ENCODE measurements at places on chromosomes 1 and 21.

- DNase-seq: no peak
These were observed 73.3 kb downstream of the LEPR start for GRCh38 chr1:65493802-65494201.

DNA sequence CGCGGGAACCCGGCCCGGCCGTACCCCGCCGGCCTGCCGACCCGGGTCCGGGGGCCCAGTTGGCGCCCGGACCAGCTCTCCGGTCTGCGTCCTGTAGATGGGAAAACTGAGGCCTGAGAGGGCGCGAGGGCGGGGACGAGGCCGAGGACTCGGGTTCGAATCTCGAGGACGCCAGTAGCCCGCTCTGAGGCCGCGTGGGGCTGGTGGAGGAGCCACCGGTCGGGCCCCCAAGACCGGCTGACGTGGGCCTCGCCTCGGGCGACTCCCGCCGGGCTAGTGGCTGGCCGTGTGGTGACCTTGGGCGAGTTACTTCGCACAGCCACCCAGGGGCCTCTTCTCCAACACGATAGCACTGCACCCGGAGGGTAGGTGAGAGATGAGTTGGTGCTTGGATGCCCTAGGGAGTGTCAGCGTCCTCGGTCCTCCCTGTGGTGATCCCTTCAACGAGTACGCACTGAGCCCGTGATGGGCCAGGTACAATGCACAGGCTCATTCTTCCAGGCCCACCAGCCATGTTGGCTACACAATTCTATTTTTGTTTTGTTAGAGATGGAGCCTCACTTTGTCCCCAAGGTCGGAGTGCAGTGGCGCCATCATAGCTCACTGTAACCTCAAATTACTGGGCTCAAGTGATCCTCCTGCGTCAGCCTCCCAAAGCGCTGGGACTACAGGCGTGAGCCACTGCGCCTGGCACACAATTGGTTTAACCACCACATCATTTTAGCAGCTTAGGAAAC, 404 bp upstream of the SCMH1 start:
- DNase-seq: no peak

DNA sequence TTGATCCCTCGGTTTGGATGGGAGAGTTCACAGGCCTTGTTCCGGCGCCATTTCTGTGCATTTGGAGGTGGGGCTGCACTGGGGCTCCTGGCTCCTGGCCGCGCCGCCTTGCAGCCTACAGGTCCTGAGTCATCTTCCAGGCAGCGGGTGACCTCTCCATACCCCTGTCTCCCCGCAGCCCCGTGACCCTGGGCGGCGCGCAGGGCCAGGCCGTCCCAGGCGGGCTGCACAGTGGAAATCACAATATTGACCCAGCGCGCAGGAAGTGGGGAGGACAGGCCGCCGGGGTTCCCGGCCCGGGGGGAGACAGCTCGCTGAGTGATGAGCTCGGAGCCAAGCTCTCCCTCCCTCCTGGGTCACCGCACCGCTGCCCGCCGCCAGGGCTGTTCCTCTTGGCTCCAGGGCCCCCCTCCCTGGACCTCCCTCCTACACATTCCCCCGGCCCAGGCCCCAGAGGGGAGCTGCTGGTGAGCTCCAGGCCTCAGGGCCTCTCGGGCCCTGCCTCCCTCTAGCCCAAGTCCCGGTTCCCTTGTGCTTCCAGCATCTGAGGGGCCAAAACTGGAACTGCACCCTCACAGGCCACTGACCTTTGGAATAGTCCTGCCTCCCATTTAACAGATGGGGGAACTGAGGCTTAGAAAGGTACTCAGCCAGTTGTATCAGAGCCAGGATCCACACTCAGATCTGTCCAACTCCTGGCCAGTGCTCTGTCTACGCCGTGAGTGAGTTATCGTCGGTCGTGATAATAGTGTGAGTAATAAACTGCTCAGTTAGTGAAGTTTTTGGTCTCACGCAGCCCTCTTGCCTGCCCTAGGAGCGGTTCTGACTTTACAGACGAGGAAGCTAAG, 142.9 kb upstream of the WNT4 start:
- no peak for DNase-seq

DNA sequence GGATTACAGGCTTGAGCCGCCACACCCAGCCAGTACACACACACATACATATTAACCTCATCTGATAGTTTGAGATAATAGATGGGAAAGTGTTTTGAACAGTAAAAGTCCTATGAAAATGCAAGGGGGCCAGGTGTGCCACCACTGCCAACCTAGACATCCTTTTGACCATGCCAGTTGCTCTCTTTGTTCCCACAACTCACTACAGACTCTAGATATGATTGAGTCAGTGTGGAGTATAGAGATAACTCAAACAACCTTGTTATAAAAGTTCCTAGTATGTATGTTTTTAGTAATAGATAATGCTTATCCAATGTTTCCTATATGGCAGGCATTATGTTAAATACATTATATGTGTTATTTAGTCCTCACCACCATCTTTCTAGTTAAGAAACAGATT, 72.7 kb upstream of the JAK1 start:
- no peak for DNase-seq

- no peak for DNase-seq
These were observed 78.3 kb upstream of the SLC2A1 start for GRCh38 chr1:43036932-43037331.

DNA sequence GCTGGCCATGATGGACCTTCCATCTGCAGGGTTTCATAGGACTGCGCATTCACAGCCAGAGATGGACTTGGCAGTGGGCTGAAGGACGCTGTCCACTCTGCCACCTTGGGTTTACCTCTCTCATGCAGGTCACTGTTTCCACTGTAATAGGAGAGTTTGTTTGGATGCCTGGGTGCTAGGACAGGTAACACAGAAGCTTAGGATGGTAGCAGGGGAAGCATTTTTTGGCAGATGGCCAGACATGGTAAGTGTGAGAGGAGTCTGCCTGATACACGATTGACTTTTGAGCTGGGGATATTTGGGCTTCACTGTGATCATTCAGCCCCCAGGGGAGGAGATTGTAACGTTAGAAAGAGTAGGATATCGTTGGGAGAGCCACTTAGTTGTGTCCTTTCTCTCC, 11.8 kb downstream of the PSEN2 start:
- no peak for DNase-seq

GRCh38 chr1:52691821-52692220, 6.3 kb downstream of the COA7 start:
- DNase-seq: no peak

GRCh38 chr1:119143706-119144105, 3.3 kb upstream of the WARS2 start:
- DNase-seq: no peak

- no peak for DNase-seq
These were observed 444.4 kb downstream of the LTN1 start for GRCh38 chr21:28548291-28548690.

DNA sequence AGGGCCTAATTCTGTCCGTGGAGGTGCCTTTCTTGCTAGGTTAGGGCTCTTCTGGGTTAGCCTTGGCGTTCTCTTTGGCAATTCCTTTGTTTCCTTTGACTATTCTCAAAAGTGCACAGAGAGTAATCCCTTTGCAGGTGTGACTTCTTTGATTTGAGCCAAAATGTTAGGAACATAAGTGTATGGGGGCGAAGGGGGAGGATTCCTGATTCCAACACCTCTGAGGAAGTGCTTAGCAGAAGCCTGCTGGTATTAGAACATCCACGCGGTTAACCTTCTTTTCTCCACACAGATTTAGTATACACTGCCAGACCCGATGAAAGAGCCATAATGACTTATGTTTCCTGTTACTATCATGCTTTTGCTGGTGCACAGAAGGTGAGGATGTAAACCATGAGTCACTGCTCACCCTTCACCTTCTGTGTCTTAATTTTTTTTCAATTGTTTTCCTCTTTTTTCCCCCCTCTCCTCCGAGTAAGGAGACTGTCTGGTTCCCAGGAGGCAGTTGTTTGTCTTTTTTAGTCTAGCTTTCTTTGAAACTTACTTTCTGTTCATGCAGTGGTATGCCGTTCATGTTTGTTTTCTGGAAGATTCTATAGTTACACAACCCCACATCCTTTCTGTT, 48.0 kb downstream of the ACTN2 start:
- DNase-seq: no peak

GRCh38 chr1:180981596-180982387, 40.9 kb downstream of the STX6 start:
- DNase-seq: no peak

- DNase-seq: no peak
These were observed 235.6 kb downstream of the OMA1 start for GRCh38 chr1:58310881-58311280.

DNA sequence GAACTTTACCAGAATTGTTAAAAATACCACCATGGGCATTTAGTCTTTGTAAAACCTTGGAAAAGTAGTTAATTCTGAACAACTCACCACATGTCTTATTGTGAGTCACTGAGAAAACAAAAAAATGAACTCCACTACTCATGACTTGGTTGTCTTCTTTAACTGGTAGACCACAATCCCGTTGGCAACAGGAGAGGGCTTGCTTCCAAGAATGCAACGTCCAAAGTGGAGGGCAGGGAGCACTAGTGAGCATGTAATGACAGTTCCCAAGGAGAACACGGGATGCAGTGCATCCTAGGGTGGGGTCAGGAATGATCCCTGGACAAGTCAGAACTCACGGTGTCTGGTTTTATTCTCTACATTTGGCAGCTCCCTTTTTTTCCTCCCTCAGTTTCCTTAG, 15.2 kb upstream of the HMCN1 start:
- no peak for DNase-seq
